ENCODE measurements at places on chromosomes 11 and 22.

DNA sequence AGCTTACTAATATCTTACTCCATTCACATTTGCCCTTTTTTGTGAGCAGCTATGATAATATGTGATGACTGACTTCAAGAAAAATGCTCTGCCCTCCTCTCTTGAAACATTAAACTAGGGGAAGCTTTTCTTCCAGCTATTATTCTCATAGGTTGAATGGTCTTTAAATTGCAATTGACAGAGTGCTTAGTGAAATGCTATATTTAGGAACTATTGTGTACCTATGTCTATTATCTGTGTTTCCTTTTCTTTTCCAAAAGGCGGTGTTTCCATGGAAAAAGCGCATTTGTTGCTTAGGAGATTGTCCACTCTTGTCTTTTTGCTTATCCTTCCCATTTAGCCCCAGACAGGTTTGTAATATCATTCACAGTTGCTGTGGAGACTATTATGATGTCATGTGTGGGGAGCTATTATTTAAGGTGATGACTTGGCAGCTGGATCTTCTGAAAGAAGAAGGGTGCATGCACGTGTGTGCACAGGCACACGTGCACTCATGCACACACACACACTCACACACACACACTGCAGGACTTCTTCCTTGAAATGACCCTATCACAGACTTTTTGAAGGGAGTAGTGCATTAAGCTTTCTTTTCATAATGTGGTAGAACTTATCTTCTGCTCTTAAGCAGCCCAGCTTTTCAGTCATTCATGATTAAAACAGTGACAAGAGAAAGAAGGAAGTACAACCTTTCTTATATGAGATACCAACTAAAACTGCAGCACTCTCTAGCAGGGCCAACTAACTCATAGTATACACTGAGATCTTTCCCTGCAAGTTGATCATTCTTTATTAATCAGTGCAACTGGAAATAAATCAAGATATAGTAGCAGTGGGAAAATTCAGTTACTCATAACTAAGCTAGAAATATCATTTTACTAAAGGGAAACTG lies 340.8 kb upstream of the MTNR1B start:
- no peak for DNase-seq

GRCh38 chr22:27892064-27892463 lies 27.0 kb downstream of the PITPNB start:
- no peak for DNase-seq

DNA sequence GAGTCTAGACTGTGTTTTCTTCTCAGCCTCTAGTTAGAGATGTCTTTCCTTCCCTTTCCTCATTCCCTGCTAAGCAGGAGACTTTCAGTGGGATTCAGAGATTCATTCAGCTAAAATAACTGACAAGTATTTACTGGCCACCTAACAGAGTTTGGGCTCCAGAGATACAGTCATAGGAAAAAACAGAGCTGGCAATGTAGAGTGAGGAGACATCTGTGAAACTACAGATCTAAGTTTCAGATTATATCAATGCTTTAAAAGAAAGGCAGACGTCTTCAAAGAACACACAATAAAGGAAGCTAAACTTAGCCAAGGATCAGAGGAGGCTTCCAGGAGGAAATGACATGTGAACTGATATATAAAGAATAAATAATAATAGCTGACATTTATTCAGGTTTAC lies 355.6 kb upstream of the DDI1 start:
- no peak for DNase-seq

- peak; percentile 52 for DNase-seq
These were observed 50.4 kb downstream of the CWC15 start for GRCh38 chr11:94923004-94923334.

DNA sequence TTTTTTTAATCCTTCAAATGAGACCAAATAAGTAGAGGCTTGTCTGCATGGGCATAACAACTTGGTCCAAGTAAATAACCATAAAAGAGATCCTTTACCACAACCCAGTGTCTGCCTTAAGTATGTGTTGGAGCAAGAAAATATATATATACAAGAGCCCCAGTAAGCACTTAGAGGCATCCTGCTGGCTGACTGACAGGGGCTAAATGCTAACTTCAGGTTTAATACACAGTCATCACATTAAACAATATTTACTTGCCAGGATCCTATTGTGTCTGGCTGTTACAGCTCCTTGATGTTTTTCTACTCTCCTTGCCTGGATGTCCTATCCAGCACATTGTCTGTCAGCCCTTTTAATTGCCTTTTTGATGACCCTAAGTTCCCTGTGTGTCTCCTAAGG lies 37.5 kb upstream of the MMP20 start:
- no peak for DNase-seq

GRCh38 chr11:125384825-125385224 lies 111.2 kb downstream of the FEZ1 start:
- no peak for DNase-seq

DNA sequence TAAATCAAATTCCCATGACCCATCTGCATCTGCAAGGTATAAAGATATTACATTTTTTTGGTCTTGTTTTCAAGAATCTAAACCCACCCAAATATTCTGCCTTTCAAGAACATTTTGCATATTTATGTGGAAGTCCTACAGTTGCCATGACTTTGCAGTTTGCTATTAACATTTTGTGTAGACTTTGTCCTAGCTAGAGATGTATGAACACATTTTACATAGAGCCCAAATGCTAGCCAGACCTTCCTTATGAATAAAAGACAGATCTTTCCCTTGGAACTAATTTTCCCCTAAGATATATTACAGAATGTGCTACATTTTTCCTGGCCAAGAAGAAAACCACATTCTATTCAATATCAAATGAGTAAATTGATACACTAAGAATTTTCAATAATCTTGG lies 772.5 kb downstream of the KCNA4 start:
- no peak for DNase-seq

GRCh38 chr11:127632976-127633680 lies 632.6 kb upstream of the KIRREL3 start:
- no peak for DNase-seq

DNA sequence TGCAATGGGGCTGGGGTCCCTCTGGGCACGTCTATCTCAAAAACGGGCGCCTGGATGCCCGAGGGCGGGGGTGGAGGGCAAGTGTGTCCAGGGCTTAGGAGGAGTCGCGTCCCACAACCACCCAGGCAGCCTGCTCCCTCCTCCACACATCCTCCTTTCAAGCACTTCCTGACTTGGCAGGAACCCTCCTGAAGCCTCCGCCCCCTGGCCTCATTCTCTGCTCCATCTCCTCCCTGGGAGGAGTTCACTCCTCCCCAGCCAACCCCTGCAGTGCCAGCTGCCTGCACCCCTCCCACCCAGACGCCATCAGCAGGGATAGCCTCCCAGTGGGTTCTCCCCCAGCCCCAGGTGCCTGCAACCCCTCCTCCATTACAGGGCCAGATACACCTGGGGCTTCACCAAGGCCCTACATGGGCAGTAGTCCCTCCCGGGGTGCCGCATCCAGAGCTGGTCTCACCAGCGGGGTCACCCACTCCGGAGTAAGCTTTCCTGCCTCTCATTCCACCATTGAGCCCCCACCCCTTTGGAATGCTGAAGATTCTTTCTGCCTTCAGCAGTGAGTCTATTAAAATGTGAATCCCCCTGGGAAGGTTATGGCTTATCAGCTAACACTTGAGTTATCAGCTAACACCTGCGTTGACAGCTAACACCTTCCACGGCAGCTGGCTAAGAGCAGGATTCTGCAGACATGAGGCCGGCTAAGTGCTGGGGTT lies 24.4 kb downstream of the RTN4R start:
- peak; percentile 75 for DNase-seq

All from SK-N-DZ (cell line).